Caudate nucleus (tissue), 63 donors: ENCODE measurements at places on chromosomes 16 and 17.

DNA sequence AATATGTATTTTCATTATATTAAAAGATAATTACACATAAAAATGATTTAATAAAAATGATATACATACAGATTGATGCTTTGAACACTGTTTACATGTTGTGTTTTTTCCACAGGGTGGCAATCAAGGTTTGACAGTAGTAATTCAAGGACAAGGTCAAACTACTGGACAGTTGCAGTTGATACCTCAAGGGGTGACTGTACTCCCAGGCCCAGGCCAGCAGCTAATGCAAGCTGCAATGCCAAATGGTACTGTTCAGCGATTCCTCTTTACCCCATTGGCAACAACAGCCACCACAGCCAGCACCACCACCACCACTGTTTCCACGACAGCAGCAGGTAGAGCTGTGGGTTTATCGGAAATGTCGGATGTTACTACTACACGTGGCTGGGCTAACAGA is 52.2 kb downstream of the C17orf58 start:
- DNase-seq = no peak

DNA sequence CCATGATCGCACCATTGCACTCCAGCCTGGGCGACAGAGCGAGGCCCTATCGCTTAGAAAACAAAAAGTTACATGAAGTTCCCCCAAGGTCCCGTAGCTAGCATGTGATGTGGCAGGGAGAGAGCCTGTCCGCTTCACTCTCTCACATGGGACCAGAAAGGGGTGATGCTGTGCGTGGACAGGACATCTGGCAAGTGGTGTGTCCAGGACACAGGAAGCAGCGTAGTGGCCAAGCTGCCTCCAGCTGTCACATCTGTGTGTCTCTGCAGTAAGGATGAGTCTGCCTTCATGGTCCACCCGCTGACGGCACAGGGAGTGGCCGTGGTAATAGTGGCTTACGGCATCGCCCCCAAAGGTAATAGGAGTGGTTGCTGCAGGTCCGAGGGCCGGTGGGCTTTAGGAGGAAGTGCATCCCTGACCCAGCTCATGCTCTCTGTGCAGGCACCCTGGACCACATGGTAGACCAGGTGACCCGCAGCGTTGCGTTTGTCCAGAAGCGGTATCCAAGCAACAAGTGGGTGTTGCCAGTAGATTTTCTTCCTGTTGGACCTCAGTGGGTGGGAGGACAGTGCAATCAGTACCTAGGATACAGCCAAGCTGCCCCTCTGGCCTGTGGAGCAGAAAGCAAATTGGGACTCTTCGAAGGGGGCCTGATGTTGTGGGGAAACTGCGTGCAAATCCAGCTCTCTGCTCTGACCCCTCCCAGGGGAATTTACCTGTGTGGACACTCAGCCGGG is 9.5 kb upstream of the BIRC5 start:
- no peak for DNase-seq

GRCh38 chr17:32264823-32265191 is 825 bp upstream of the RHBDL3 start:
- DNase-seq = no peak

GRCh38 chr16:88352261-88353200 is 30.2 kb upstream of the ZNF469 start:
- no peak for DNase-seq

- no peak for DNase-seq
Measured at GRCh38 chr16:23858542-23858941, 22.8 kb downstream of the PRKCB start.

DNA sequence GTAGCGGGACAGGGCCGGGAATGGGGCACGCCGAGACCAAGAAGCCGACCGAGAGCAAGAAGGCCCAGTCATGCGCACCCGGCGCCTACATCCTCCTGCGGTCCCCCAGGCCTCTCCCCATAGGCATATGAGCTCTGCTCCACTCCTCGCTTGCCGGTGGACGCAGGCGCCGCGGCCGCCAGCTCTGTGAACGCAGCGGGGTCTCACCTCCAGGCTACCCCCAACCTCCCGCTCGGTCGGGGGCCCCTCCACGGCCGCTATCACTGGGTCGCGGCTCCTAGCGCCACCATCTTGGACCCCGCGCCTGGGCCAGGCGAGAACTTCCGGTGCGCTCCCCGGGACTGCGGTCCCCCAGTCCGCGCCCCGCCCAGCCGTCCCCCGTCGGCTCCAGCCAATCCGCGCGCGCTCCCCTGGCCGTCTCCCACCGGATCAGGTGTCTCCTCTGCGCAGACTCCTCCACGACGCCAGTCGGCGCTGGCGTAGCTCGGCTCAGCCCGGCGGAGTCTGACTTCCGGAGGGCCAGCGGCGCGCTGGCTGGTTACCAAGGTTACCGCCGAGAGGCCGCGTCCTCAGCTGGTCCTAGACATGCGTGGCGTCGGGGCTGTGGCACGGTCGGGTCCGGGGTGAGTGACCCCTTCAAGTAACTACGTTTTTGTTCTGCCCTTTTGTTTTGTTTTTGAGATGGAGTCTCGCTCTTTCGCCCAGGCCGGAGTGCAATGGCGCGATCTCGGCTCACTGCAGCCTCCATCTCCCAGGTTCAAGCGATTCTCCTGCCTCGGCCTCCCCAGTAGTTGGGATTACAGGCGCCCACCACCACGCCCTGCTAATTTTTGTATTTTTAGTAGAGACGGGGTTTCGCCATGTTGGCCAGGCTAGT is at the start of gene ZNF594:
TSS of gene ZNF594 (minus strand) at position 328 of the 877 bp plus-strand sequence. CDS start 7,612 bp downstream, outside the sequence.
- DNase-seq = peak; percentile 91

- no peak for DNase-seq
Measured at GRCh38 chr17:4591529-4591928, 7.2 kb downstream of the SMTNL2 start.

GRCh38 chr17:43907425-43907981 is at the start of gene MPP2:
Gene MPP2, minus strand, starts transcription at chr17:43907536. Its CDS starts 3,076 bp downstream, at chr17:43904460.
- peak; percentile 63 for DNase-seq

GRCh38 chr17:54900457-54901229 is at the start of gene TOM1L1:
Gene TOM1L1, plus strand, starts transcription at chr17:54900852. Its CDS starts 14 bp downstream, at chr17:54900866.
- peak; percentile 32 for DNase-seq

DNA sequence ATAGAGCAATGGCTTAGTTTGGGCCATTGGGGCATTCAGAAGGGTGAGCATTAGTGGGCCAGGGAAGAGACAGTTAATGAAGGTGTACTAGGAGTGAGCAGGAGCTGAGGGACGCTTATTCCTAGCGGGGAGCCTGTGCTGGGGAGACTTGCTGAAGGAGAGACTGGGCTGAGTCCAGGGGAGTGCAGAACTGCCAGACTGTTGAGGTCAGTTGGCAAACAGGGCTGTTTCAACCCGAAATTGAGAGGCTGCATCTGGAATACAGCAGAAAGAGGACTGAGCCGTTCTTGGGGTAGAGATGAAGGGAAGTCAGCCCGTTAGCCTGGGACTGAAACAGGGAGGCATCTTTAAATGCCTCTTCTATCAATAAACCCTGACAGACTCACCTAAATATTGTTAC is 33.2 kb downstream of the MAP2K6 start:
- no peak for DNase-seq

GRCh38 chr17:75505640-75506039 is 9.7 kb downstream of the CASKIN2 start:
- no peak for DNase-seq
